ENCODE measurements at places on chromosomes 12 and 14.
A peak's percentile ranks its signal among the peaks of the same experiment; 100 is the strongest.

GRCh38 chr14:105126981-105127329 is 41.6 kb downstream of the JAG2 start:
- DNase-seq: no peak

DNA sequence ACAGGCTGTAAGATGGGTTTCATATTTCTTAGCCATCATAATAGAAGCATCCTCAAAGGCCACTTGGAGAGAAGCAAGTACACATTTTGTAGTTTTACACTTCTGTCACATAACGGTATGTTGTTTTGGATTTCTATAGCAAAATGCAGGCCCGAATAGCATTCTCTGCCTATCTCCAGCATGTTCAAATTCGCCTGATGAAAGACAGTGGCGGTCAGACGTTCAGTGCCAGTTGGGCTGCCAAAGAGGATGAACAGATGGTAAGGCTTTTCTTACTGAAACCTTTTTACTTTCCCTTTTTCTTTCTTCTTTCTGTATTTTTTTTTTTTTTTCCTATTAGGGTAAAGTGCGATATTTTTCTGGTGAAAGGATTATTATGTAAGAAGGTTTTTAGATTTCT is 110.5 kb downstream of the TTLL5 start:
- DNase-seq: no peak

DNA sequence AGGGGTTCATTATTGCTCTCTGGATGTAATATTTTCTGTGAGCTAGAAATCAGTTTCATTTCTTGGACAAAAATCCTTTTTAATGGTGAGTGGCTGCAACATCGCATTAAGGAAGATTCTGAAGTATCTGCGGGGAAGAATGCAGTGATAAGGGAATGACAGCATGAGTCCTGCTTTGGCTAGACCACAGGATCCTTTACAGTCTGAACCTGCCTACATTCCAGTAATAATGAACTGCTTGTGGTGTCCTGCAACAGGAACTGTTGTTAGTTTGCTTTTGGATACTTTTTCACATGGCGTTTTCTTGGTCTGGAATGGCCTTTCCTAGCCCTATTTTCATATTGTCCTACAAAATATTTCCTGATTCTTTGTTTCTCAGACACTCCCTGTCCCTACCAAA is 15.7 kb downstream of the MDM2 start:
- DNase-seq: no peak

- no peak for DNase-seq
Measured at GRCh38 chr14:22980672-22981089, 1.7 kb downstream of the AJUBA start.

DNA sequence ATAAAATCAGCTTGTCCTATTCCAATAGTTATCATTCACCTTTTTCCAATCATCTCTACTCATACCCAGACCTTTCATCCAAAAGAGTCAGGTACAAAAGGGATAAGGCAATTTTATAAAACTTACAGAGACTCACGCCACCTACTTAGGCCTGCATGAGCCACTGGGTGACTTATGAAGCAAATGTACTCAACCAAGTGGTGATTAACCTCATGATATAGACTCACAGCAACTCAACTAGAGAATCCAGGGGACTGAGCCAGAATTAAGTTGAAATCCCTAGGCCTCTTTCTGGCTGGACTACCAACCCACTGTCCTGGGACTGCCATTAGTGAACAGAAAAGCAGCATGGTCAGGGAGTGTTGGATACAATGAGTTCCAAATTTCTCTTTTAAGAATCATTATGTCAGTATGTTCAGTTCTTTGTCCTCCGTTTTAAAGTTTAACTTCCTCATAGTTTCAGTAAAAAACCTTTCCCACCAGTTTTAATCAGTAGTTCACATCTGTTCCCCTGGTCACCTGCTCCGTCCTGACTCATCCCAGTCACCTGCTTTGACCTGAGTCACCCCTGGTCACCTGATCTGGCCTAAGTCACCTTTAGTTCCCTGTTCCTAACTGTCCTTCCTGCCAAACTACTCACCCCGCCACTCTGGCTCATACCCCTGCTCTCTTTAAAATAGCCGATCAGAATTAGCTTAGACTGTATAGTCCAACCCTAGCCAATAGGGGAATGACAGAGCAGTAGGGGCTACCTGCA is 36.8 kb downstream of the SPTSSA start:
- no peak for DNase-seq

DNA sequence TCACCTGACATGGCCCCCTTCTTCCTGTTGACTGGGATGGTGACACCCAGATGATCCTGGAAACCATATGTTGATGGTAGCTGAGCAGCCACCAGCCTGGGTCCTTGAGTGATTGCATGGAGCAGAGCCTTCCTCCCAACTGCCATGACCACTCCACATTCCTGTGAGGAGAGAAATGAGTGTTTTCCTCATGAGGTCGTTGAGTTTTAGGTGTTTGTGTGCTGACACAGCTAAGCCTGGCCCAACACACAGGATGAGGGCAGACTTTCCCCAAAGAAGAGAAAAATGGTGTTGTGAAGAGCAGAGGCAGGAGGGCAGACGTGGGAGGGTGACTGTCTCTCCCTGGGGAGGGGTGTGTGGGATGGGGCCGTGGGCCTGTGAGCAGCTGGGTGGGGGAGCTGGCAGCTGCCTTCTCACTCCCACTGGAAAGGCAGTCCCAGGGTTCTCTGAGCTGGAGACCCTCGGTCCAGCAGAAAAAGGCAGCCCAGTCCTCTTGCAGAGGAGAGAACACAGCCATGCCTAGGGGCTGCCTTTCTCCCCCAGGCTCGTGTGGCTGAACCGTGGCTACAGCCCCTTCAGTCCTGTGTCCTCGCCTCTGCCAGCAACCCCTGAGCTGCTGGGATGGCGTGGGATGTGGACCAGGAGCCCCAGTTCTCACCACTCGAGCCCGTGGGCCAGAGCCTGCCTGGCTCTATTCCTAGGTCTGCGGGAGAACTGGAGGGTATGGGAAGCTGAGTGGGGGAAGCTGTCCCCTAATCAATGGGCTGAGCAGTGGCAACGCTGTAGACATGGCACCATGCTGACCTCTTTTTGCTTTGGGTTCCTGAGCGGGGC is 257.0 kb downstream of the ADGRD1 start:
- no peak for DNase-seq

DNA sequence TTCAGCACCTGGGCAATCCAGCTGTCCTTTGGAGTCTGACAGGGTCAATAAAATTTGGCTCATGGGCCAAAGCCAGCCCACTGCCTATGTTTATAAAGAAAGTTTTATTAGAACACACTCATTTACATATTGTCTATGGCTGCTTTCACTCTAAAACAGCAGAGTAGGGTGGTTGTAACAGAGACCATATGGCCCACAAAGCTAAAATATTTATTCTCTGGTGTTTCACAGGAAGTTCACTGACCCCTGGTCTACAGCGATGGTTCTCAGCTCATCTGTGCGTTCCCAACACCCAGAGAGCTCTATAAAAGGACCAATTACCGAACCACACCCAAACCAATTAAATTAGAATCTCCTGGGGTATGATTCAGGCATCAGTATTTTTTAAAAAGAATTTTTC is 37.7 kb upstream of the RTRAF start:
- DNase-seq: no peak

- DNase-seq: peak; percentile 61
Measured at GRCh38 chr14:21868442-21869046, 194.9 kb upstream of the OR4E1 start.

- no peak for DNase-seq
Measured at GRCh38 chr12:4957761-4958160, 48.1 kb downstream of the KCNA1 start.

- DNase-seq: no peak
Measured at GRCh38 chr12:94951071-94951934, 52.2 kb downstream of the NDUFA12 start.

DNA sequence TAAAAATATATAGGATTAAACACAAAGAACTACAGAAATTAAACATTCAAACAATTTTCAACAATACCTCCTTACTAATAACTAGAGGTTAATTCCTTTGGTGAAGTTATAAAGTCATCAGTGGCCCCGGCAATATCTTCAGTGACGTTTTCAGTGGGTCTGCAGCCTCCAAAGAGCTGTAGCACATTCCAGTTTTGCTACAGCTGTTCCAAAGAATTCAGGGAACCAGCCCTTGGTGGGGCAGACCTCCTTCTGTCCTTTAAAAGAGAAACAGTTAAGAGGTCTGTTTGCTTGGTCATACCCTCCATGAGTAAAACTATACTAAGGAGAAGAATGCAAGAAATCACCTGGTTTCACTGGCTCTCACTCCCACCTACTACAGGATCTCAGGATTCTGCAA is 99.2 kb upstream of the ZDHHC17 start:
- no peak for DNase-seq

Data from activated CD4-positive, CD25-positive, alpha-beta regulatory T cell (primary cell).